ENCODE measurements at places on chromosomes 12 and 14.

GRCh38 chr12:93569656-93570551, 2.6 kb upstream of the SOCS2 start:
- peak; percentile 95 for DNase-seq

DNA sequence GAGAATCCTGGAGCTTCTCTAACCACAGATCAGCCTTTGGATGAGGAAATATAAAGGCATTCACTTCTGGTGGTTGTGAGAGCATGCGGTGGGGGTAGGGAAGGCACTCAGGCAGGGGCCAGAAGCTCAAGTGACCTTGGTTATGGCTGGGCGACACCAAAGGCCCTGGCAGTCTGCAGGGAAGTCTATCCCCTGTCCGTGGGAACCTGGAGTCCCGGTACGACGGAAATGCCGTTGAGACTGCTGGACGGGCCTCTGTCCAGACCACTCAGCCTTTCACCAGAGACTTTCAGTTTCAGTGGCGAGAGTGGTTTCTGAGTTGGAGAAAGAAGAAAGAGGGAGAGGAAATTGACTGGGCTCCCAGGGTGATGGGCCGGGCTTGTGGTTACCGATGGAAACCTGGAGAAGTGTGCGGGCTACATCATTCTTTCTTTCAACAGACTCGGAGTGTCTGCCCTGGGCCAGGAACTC, 20.9 kb downstream of the ISCA2 start:
- DNase-seq, result no peak

DNA sequence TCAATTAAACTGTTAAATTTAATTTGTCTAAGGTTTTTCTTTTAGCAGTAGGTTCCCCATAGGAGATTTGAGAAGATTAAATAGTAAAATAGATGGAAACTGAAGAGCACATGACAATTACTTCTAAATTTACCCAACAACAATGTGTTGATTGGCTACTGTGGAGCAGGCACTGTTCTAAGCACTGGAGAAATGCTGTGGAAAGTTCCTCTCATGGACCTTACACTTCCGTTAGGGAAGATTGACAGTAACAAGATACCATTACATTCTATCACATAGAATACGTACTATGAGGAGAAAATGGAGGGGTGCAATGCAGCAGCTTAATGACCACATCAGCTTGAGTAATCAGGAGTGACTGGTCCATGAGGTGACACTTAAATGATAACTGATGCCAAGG, 8.1 kb upstream of the STAB2 start:
- no peak for DNase-seq

- peak; percentile 6 for DNase-seq
Measured at GRCh38 chr12:56900583-56900982, 33.6 kb downstream of the SDR9C7 start.

DNA sequence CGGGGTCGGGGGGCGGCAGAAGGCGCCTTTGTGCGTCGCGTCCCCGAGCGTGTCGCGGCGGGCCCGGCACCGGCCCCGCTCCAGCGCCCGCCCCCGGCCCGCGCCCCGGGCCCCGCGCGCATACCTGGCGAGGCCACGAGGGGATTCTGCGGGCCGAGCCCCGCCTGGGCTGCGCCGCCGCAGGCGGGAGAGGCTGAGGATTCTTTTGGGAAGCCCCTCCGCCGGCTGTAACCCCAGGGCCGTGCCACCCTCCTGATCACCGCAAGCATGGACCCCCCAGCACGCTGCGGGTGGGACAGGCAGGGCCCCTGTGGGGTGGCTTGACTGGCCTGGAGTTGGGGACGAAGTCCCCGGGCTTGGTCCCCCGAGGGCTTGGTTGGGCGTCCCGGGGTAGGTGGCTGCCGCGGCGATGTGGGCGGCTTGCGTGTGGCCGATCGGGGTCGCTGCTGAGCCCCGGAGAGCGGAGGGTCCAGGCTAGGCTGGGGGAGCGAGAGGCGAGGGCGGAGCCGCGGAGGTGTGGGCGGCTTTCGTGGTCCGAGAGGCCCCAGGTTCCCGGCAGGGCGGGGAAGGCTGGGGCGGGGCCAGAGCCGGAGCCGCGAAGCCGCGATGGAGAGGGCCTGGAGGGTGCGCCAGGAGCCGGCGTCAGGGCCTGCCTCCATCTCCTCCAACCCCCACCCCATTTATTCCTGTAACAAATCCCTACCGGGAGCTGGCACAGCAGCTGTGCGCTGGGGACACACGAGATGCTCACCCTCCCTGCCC, 28.4 kb upstream of the GPR132 start:
- peak; percentile 79 for DNase-seq

- peak; percentile 10 for DNase-seq
Measured at GRCh38 chr12:105928436-105928835, 210.3 kb downstream of the NUAK1 start.

- DNase-seq, result no peak
Measured at GRCh38 chr12:113533842-113534375, 62.2 kb upstream of the LHX5 start.

GRCh38 chr12:115574826-115575225, 702.7 kb downstream of the MED13L start:
- no peak for DNase-seq

DNA sequence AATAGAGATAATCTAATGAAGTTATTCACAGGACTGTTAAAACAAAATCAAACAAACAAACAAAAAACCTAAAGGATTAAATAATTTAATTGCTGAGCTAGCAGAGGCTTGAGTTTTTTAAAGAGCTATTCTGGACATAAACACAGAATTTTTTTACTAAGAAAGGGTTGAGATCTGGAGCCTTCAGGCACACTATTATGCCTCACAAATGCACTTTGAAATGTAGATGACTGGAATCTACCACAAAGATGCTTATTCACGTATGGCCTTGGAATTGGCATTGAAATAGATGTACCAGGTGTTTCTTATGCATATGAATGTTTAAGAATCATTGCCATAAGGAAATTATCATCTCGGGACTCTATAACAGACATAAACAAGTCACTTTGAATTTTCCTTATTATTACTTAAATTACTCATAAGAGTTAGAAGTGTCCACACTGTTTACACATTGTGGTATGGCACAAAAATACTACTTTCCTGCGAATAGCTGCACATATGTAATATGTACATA, 21.6 kb downstream of the PUS7L start:
- DNase-seq, result no peak

DNA sequence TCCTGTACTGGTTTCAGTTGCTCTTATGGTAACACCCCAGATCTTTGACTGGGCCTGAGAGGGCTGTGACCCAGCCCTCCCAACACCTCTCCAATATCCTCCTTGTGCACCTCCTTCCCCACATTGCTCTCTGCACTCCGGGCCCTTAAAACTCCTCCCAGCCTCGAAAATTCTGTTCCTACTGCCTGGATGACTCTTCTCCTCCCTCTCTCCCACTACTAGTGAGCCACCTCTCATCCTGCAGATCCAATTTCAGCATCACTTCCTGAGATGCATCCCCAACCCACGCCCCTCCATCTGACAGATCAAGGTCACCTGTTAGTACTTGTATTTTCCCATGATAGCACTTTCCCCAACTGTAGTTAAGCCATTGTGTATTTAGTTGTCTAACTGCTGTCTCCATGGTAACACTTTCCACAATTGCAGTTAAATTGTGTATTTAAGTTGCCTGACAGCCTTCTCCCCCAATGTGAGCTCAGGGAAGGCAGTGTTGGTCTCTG, 11.5 kb upstream of the NT5DC3 start:
- no peak for DNase-seq

GRCh38 chr14:23555882-23556699, at the start of gene THTPA:
TSS of gene THTPA (plus strand) at chr14:23556271. CDS start at chr14:23556758, 487 bp downstream.
- DNase-seq, result peak; percentile 98

DNA sequence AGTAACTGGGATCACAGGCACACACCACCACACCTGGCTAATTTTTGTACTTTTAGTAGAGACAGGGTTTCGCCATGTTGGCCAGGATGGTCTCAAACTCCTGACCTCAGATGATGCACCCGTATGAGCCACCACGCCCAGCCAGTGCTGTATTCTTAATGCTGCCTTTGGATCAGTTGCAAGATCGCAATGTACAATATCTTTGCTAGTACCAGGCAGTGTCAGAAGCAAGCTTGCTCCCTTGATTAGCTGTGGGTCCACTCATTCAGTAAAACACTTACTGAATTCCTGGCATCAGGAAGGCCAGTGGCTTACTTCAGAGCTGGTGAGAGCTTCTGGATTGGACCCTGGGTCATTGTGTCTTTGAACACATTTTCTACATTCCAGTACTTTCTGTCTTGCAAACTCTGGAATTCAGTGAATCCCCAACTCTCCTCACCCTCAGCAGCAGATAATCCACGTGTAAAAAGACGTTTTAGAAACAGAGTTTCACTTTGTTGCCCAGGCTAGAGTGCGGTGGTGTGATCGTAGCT, 1183.7 kb downstream of the AACS start:
- no peak for DNase-seq

DNA sequence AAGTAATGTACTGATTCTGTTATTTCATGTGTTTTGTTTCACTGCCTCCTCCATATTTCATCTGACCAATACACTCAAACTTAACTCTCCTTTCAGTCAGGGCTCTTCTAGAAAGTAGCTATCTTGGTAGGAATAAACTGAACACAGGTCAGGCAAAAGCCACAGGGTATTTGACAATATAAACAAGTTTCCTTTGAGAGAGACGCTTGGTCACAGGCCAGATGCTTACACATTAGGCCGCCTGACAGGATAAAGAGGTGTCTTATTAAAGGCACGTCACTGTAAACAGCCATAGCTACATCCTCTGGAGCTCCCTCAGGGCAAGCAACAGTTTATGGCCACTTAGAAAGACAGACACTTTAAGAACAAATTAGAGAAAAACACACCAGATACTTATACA, 607.5 kb downstream of the SLC6A15 start:
- DNase-seq, result no peak

- DNase-seq, result no peak
Measured at GRCh38 chr12:80184926-80185325, 85.6 kb downstream of the OTOGL start.

DNA sequence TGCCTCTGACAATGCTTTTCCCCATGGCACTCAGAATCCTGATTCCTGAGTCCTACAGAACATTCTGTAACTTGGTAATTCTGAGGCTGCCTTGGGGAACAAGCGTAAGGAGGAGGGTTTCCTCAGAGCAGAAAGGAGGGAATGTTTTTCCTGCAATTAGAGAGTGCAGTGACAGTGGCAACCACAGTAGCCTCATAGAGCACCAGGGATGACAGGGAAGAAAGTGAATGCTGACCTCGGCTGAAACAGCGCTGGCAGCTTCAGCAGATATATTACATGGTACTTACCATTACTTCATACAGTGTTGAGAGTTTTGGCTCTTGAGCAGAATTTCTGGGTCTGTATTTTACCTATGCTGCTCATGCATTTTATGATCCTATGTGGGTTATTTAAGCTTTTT, 757.1 kb downstream of the NRXN3 start:
- no peak for DNase-seq

DNA sequence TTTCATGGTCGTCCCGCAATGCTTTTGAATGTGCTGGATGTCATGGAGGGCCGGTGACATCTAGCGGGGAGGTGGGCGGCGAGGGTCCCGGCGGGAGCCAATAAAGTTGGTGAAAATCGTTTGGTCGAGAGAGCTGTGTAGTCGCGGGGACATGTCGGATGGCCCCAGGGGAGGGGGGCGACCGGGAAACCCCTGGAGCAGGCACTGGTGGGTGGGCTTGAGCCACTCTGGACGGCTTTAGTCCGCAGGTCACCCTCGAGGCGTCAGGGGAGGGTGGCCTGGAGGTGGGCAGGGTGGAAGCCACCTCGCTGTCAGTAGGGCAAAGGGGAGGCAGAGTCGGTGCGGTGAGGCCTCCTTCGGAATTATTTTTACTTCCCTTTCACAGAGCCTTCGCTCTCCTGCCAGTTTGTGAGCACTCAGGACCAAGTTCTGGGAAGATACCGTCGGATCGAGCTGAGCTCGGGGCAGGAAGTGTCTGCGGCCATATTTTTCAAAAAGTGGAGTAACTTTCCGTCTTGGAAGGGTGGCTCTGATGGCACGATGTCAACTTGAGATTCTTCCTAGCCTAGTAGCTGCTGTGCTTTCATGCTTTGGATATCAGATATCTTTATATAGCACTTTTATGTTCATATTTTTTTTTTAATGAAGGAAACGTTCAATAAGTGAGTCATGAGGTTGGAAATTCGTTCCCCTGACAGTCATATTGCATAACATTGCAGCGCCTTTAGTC, 28.2 kb downstream of the WBP11 start:
- peak; percentile 60 for DNase-seq

- DNase-seq, result no peak
Measured at GRCh38 chr14:72715215-72715849, 178.6 kb downstream of the DPF3 start.

GRCh38 chr12:66881386-66881785, 202.5 kb upstream of the GRIP1 start:
- DNase-seq, result no peak

- no peak for DNase-seq
Measured at GRCh38 chr14:81311778-81312177, 88.3 kb downstream of the STON2 start.

DNA sequence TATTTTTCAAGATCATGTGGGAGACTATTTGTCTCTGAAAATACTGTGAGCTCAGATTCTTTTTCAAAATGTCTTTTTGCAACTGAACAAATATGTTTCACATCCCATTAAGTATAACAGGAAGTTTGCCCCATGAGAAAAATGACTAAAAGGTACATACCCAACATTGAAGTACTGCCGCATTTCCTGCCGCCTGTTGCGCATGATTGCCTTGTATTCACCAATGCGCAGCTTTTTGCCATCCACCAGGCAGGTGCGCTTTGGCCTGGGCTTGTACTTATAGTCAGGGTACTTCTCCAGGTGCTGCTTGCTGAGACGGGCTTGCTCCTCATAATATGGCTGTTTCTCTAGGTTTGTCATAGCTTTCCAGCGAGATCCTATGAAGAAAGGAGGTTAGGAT, 413.2 kb downstream of the SOX5 start:
- DNase-seq, result no peak

DNA sequence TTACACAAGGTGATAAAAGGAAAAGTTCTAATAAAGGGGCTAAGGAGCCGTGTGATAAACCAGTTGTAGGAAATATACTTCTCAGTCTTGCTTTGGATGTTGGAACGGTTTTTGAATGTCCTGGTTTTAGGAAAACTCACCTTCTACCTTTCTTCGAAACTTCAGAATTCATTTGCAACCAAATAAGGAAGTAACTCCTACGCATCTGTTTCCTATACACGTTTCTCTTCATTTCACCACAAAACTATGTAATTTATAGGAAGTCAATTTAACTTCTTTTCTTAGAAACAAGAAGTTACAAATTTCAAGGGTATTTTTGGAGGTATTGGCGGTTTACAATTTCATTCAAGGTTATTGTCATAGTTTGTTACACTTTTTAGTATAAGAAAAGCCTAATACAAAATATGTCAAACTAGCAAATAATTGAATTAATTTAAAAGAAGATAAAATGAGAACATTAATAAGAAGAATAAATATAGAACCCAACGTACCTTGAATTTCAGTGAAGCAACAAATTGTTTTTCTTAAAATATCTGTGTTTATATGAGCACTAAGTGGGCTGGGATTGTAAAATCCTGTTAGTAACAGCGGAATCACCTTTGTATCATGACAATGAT, 33.2 kb upstream of the CD69 start:
- DNase-seq, result no peak

DNA sequence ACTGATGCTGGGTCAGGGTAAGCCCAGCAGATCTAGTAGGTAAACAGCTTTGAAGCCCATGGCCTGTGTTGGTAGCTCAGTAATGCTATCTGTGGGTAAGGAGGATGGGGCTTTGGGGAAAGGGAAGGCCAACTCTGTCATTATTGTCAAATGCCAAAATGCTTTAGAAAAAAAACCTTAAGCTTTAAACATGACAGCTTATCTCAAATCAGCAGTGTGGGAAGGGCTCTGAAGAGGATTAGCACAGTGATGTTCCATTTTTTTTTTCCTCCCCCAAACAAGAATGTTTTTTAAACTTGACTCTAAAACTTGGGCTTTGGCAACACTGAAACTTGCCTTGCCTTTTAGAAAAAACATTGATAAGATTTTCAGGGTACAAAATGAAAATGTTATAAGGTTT, 11.7 kb downstream of the DAAM1 start:
- DNase-seq, result no peak

All from small intestine (tissue), 16 donors.